ENCODE measurements at places on chromosomes 7 and 10. TPM values are rescaled to one million over a fixed set of nuclear protein-coding genes. Genes with fewer than 3 reads are reported as not detected.
A peak's percentile ranks its signal among the peaks of the same experiment; 100 is the strongest.

GRCh38 chr10:49275896-49276295, 23.1 kb upstream of the C10orf71 start:
- H3K36me3 ChIP-seq, result no peaks in the 10 kb centered on the region
- no peaks in the 10 kb centered on the region for H3K27me3 ChIP-seq
- peaks cover 19% of the 10 kb centered on the region for H3K4me1 ChIP-seq
- no peak overlapping the region for H3K4me3 ChIP-seq
- H3K27ac ChIP-seq, result no peak overlapping the region

DNA sequence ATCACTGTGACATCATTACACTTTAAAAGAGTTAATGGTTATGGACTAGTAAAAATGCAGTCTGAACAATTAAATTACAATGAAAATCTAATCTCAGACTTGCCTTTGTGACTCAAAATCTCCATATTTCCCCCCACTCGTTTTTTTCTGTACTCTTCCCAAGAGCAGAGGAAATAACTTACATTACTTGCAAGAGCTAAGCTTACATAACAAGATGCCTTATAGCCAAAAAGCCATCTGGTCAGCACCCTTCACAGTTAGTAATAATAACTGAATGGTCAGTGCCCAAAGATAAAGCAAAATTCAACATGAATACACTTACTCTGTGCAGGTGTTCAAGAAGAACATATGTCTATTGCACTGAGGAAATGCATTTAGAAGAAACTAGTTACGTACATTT, 1381.5 kb upstream of the CELF2 start:
- DNase-seq, result no peak
- H3K27me3 ChIP-seq, result no peaks in the 10 kb centered on the region
- H3K4me3 ChIP-seq, result no peak overlapping the region
- H3K36me3 ChIP-seq, result no peaks in the 10 kb centered on the region
- no peak overlapping the region for H3K27ac ChIP-seq

GRCh38 chr10:61904733-61905725, 3.5 kb downstream of the ARID5B start:
- H3K36me3 ChIP-seq, result no peaks in the 10 kb centered on the region
- DNase-seq, result peak; percentile 89
- H3K27ac ChIP-seq, result peak overlapping the region; percentile 38
- no peaks in the 10 kb centered on the region for H3K27me3 ChIP-seq

DNA sequence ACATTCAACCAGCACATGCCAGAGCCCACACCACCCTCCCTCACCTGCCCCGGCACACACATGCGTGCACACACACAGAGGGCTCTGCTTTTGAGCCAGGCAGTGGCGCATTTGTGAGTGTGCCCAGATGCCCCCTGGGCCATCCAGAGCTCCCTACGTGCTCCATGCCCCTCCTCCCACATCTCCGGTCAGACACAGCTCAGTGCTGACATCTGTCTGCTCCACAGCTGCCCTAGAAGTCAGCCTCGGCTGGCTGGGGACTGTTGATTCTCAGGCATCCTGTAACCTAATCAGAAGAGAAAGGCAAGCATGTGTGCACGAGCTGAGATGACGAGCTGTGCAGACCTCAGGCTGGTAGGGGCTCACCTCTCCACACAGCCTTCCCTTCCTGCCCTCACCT, 135.1 kb downstream of the ZMIZ1 start:
- no peak for DNase-seq
- no peaks in the 10 kb centered on the region for H3K4me1 ChIP-seq
- no peaks in the 10 kb centered on the region for H3K27me3 ChIP-seq
- H3K36me3 ChIP-seq, result peaks cover 21% of the 10 kb centered on the region
- H3K4me3 ChIP-seq, result no peak overlapping the region

- H3K4me3 ChIP-seq, result no peak overlapping the region
- H3K27me3 ChIP-seq, result no peaks in the 10 kb centered on the region
- peak; percentile 55 for DNase-seq
- no peak overlapping the region for H3K27ac ChIP-seq
- H3K4me1 ChIP-seq, result no peaks in the 10 kb centered on the region
These were observed 61.7 kb downstream of the PWWP2B start for GRCh38 chr10:132458586-132459300.

- no peaks in the 10 kb centered on the region for H3K27me3 ChIP-seq
- DNase-seq, result peak; percentile 31
- no peak overlapping the region for H3K4me3 ChIP-seq
- H3K27ac ChIP-seq, result no peak overlapping the region
These were observed 48.1 kb downstream of the ATRNL1 start for GRCh38 chr10:115141254-115141653.

DNA sequence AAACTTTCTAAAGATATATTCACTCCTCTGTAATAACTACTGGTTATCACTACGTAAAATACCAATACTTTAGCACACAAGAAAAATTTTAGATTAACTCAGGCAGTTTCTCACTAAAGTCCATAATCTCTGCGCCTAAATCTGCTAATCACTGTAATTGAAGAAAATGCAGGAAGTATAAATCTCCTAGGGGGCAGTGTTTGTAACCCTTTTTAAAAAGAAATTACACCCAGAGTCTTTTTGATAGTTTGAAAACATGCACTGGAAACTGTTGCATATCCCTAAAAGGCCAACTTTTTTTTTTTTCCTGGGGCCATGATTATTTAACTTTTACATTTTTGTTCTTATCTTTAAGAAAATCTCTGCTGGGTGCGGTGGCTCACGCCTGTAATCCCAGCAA, 209.6 kb downstream of the KIAA1217 start:
- H3K36me3 ChIP-seq, result no peaks in the 10 kb centered on the region
- peaks cover 12% of the 10 kb centered on the region for H3K4me1 ChIP-seq

The MMP21 gene
- total RNA-seq, result not detected

The HKDC1 gene
- 0.13 TPM for total RNA-seq

The MCM10 gene
- total RNA-seq, result 3.4 TPM

The CH25H gene
- total RNA-seq, result 34.9 TPM

The SLC16A9 gene
- not detected for total RNA-seq

The FAM25G gene
- not detected for total RNA-seq

The ACSL5 gene
- total RNA-seq, result 1.8 TPM

The DNAH11 gene
- 0.51 TPM for total RNA-seq

The DRGX gene
- not detected for total RNA-seq

The ABCC2 gene
- under 0.01 TPM for total RNA-seq

Measured in GM23248 (cell line).